ENCODE measurements at places on chromosomes 12 and 14.

DNA sequence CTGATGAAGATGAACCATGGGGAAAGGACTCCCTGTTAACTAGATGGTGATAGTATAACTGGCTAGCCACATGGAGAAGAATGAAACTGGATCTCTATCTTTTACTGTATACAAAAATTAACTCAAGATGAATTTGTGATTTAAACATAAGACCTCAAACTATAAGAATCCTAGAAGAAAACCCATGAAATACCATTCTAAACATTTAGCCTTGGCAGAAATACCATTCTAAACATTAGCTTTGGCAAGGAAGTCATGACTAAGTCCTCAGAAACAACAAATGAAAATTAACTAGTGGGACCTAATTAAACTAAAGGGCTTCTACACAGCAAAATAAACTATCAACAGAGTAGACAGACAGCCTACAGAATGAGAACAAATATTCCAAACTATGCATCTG is 28.4 kb upstream of the NOVA1 start:
- no peak for DNase-seq

DNA sequence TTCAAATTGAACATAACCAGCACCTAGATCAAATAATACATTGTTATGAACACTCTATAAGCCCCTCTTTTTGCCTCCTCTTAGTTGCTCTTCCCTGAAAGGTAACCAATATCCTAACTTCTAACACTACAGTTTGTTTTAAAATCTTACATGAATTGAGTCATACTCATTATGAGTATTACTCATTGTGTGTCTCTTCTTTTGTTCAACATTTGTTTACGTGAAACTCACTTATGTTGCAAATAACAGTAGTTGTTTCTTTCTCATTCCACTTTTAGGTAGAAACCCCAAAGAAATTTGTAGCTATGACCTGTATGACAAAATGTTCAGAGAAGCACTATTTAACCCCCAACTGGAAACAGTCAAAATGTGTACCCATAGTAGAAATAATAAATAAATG is 6.6 kb downstream of the LRRC9 start:
- DNase-seq, result no peak

DNA sequence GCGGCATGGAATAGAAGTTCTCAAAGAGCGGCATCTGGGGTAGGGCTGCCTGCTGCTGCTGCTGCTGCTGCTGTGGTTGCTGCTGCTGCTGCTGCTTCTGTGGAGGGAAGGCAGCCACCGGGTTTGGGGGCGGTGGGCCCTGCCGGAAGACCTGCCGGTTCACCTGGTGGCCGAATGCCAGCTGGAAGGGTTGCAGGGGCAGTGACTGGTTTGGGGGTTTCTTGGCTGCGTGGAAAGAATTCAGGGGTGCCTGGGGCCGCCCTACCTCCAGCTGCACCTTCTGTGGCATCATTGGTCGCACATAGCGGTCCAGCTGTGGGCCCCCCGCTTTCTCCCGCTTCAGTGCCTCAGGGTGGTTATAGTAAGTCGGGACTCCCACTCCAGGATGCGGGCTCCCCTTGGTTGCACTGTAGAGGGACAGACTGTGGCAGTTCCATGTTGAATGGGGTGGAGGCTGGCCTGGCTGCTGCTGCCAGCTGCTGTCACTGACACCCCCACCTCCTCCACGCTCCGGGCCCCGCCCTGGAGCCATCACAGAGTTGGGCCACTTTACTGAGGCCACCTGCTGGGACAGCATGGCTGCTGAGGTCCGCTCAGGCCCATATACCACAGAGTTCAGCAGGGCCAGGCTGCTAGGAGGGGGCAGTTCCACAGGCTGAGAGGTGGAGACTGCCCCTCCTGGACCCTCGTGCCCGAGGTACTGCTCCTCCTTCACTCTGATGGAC is 25.2 kb upstream of the PNMA1 start:
- DNase-seq, result no peak

DNA sequence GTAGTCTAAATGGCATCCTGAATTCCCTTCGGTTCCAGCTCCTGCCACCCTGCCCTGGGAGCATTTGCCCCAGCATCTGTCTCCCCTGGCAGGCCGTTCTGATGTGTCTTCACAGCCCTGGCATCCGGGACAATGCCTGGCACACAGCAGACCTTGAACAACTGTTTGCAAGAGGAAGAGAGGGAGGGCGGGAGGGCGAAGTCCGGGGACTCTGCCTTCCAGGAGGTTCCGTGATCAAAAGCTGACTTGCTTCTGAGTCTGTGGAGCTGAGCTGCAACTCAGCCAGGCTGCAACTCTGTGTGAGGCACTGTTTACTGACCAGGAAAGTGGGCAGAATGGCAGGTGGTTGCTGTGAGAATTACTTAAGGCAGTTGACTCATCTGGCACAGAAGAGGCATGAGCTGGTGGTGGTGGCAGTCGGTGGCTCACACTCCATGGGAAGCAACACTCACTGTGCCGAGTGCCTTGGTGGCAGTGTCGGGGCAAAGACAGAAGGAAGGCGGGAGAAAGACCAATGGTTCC is 61.1 kb upstream of the DLK1 start:
- no peak for DNase-seq

DNA sequence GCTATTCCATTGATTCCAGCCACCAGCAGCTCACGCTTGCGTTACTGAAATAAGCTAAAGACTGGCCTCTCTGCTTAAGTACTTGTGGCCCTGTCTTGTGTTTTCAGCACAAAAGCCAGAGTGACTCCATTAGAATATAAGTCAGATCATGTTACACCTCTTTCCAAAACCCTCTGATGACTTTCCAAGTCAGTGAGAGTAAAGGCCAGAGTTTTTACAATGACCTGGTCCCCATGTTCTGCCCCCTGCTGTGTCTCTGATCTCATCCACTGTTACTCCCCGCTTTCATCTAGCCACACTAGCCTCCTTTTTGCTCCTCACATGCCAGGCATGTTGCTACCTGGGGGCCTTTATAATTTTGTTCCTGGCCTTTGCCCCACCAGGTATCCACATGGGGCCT is 6.9 kb upstream of the CKAP4 start:
- DNase-seq, result no peak
